Endodermal cell (in vitro differentiated cells): ENCODE measurements at places on chromosomes 3 and 15. TPM values are rescaled to one million over a fixed set of nuclear protein-coding genes. Genes with fewer than 3 reads are reported as not detected.

Gene MYRIP
- 2.2 to 4.3 TPM (median 3.8 TPM) in 3 replicates for total RNA-seq

Gene ADAMTS17
- 0.82 to 1.9 TPM (median 1.1 TPM) in 3 replicates for total RNA-seq

Gene TAMM41
- total RNA-seq, result 20.7 to 31.9 TPM (median 26.4 TPM) in 3 replicates

Gene ATP13A3
- total RNA-seq, result 85.9 and 99.7 TPM in 2 replicates

Gene ADPRH
- 5.2 to 7.8 TPM (median 7.1 TPM) in 3 replicates for total RNA-seq

Gene CCDC50
- 47.6 to 59.3 TPM (median 48.6 TPM) in 3 replicates for total RNA-seq
